Pancreas (tissue), 10 donors: ENCODE measurements at places on chromosomes 13 and 19. TPM values are rescaled to one million over a fixed set of nuclear protein-coding genes. Genes with fewer than 3 reads are reported as not detected.

DNA sequence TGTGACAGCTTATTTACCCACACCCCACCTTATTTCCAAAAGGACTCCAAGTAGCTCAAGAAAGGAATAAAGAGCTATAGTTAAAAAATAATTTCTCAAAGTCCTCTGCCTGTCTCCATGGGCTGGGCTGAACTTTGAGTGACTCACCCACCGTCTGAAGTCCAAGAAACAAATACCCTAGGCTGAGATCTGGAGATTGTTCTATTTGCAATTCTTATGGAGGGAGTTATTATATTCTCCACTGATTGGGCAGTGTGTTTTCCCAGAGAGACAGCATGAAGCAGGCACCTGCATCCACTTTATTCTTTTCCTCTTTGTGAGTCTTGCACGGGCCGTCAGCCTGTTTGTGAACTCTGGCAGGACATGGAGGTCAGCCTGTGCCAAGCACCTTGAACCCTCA lies 63.2 kb downstream of the SHISA2 start:
- no peaks in the 10 kb centered on the region for H3K36me3 ChIP-seq
- H3K27ac ChIP-seq: no peak overlapping the region
- no peak for DNase-seq
- H3K27me3 ChIP-seq: no peaks in the 10 kb centered on the region
- no peak overlapping the region for H3K4me3 ChIP-seq
- H3K4me1 ChIP-seq: no peaks in the 10 kb centered on the region

Gene HCN2
- total RNA-seq: 0.46 TPM

DNA sequence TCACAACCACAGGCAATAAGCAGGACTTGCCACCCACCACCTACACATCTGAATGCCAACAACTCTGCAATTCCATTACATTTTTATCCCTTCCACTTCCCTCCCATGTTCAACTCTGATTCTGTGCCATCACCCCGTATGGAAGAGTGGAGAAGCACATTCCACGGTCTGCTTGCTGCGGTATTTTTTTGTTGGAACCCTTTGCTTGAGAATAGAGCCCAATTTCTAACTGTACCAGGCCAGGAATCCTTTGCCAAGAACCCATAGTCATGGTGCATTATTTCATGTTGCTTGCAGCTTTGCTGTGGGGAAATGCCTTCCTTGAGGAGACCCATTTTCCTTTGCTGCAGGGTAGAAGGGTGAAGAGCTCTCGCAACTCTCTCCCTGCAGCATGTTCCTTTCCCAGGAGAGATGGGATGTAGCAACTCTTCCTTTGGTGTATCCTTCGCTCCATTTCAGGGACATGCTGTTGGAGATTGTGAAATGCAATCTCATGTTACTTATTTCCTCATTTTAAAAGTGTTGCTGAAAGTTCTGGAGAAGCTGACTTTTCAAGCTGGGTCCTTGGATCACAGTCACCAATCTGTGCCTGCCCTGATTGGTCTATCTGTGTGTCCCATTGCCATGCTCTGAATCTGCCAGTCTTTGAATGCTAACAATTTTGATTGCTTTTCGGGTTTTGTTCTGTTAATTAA lies 69.8 kb upstream of the STARD13 start:
- DNase-seq: no peak
- peaks cover 5% of the 10 kb centered on the region for H3K4me1 ChIP-seq
- no peak overlapping the region for H3K27ac ChIP-seq

GRCh38 chr13:105345730-105346129 lies 1189.7 kb downstream of the EFNB2 start:
- H3K27ac ChIP-seq: no peak overlapping the region
- no peaks in the 10 kb centered on the region for H3K36me3 ChIP-seq
- no peak overlapping the region for H3K4me3 ChIP-seq
- no peak for DNase-seq
- H3K4me1 ChIP-seq: no peaks in the 10 kb centered on the region
- no peaks in the 10 kb centered on the region for H3K27me3 ChIP-seq

DNA sequence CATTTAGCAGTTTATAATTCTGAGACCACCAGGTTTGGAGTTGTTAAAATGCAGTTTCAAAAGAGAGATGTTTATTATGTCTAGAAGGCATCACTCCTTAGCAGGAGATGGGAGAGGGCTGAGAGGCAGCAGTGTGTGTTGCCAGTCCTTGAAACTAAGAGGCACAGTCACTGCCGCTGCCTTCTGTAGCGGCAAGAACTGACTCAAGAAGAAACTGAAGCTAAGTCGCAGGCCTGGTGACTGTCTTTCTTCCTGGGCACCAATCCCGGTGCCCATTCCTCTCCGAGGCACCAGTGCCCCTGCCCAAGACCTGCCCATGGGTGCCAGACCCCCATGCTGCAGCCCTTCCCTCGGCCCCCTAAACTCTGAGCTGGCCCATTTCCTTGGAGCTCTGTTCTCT lies 20.1 kb downstream of the N4BP2L1 start:
- H3K4me3 ChIP-seq: no peak overlapping the region
- no peaks in the 10 kb centered on the region for H3K27me3 ChIP-seq
- H3K4me1 ChIP-seq: no peaks in the 10 kb centered on the region

- H3K4me3 ChIP-seq: no peak overlapping the region
- no peak overlapping the region for H3K27ac ChIP-seq
- H3K4me1 ChIP-seq: no peaks in the 10 kb centered on the region
- no peaks in the 10 kb centered on the region for H3K27me3 ChIP-seq
- DNase-seq: no peak
Measured at GRCh38 chr19:38385057-38385803, 2.6 kb downstream of the GGN start.
